CMK (cell line): ENCODE measurements at places on chromosomes 7 and 10.

DNA sequence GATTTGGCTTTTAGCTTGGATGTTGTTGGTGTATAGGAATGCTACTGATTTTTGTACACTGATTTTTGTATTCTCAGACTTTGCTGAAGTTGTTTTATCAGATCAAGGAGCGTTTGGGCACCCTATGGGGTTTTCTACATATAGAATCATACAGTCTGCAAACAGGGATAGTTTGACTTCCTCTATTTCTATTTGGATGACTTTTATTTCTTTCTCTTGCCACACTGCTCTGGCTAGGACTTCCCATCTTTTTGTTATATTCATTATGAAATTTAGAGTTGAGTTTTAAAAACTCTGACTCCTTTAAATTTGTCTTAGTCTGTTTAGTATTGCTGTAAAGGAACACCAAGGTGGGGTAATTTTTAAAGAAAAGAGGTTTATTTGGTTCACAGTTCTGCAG lies 4.7 kb downstream of the ZNF786 start:
- DNase-seq, result no peak

DNA sequence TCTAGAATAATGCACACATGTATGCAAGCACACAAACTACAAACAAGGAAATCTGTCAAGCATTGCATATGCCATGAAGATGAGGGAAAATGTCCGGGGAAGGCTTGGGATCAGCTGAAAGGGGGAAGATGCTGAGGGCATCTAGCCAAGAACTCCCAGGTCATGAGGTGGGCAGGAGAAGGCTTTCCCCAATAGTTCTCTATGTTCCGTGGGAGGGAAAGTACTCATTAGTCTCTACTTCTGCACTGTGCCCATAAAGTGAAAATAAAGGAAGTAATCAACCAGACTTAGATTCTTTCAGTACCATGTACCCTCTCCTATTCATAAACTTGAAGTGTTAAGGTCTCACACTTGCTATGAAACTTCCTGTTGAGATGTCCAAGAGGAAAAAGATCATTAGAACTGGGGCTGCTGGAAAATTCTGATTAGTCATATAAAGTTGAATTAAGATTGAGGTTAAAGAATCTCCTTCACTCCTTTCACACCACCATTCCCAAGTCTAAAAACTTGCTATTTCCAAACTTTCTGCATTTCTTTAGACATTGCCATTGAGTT lies 17.1 kb upstream of the LIPF start:
- no peak for DNase-seq

DNA sequence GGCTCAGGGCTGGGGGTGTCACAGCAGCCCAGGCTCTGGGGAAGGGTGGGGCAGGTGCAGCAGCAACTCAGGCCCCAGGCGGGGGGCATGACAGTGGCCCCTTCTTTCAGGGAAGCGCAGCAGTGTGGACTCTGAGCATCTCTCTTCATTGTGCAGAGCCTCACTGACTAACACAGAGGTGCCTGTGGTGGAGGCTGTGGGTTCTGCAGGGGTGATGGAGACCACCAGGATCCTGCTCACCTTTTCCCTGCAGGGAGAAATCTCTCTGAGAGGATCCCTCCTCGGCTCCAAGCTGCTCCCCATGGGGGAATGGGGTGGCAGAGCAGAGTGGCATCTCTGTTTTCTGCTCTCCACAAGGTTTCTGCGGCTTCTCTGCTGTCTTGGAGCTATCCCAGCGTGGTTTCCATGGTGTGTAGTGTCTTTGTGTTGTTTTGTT lies 37.8 kb upstream of the SHH start:
- no peak for DNase-seq

DNA sequence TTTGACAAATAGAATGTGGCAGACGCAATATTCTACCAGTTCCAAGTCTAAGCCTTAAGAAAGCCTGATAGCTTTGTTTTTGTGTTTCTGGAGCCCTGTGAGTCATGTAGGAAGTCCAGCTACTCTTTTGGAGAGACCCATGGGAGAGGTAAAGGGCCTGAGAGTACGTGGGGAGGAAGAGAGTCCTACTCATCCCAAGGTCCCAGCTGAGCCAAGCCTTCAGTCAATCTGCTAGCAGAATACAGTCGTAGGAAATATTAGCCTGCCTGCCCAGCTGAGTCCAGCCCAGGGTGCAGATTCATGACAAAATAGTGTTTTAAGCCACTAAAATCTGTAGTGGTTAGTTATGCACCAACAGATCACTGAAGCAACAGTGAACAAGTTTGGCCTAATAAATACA lies 9.0 kb upstream of the GNA12 start:
- no peak for DNase-seq
